ENCODE measurements at places on chromosomes 1 and 21.

- no peak for DNase-seq
Observed at GRCh38 chr1:64514197-64514765, 44.4 kb downstream of the CACHD1 start.

DNA sequence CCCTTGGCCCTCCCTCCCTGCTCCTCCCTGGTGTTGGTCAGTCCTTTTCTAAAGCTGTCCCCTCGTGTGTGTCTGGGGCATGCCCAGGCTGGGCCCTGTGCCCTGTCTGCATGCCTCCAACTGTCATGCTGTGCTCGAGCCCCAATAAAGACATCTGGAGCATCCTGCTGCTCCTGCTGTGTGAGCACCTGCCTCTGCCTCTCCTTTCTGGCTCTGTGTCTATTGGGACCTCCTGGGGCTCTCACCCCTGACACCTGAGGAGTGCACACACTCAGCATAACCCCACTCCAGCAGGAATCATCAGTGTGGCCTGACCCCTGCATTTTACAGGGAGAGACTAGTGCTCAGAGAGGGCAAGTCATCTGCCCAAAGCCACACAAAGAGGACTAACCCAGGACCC is 23.7 kb downstream of the KCNC4 start:
- DNase-seq, result no peak

- no peak for DNase-seq
Observed at GRCh38 chr1:47241114-47242113, 9.4 kb upstream of the TAL1 start.

DNA sequence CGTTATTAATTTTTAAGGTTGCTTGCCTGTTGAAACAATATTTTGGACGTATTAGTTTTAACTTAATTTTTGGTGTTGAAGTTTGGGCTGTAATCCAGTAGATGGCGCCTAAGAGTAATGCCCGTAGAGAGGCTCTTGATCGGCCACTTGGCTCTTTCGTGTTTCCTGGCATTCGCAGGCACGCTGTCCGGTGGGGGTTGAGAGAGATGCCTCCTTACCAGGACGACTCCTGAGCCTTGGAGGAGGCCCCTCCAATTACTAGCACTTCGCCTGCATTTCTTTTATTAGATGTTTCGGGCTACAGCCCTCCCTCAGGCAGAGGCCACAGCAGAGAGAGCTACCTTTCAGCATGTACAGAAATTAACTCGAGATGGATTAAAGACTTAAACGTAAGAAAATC is 12.0 kb downstream of the OR2M4 start:
- no peak for DNase-seq

GRCh38 chr1:47745715-47746609 is 251.2 kb downstream of the TRABD2B start:
- DNase-seq, result no peak

DNA sequence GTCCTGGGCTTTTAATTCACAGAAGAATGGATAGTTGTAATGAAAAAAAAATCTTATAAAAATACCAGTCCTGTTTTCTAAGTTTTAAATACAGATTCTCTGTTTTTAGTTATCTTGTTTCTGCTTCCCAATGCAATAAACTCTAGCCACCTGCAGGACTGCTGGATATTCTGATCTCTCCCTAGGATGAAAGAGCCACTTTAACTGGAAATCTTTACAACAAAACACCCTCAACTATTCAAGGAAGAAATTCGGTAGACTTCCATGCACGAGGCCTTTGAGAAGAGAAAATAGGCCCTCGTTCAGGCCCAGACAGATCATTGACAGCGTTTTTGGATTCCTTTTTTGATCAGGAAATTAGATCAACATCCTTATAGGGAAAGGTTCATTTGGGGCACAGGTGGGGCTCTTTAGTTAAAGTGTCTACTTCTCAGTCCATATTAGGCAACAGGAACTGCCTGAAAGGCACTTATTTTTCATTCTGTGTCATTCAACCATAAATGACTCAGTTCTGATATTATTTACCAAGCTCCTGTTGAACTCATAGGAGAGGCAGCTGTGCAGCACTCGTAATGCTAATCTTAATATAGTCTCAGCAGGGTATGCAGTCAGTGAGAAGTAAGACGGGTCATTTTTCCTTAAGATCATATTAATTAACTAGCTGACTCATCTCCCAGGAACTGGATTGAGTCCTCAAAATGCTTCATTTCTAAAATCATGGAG is 71.1 kb upstream of the ERRFI1 start:
- DNase-seq, result no peak

DNA sequence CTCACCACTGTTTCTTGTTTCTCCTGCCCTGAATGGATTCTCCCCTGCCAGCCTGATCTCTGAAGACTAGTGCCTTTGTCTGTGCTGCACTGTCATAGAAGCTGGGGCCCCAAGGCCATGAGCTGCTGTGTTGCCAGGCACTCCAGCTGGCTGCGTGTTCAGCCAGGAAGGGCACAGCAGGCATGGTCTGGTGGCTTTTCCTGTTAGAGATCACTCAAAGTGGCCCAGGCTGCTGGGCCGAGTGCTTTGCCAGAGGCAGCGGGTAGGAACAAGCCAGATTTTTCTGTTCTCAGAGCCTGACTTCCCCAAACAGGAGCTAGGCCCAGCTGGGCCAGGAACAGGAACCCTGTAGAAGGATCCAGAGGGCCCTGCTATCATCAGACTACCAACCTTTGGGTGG is 5.2 kb downstream of the ADPRS start:
- DNase-seq, result no peak

DNA sequence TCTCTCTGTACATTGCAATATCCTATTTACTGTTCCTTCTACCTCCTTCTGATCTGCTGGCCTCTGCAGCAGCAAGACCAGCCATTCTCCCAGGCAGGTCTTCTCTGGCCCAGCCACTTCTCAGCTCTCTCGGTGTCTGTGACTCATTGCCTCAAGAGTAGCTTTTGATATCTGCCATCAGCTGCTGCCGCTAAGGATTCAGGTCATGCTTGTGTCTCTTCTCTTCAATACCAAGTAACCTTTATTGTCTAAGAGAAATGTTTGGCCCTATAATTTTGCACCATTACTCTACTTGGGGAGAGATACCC is 101.8 kb downstream of the TMEM53 start:
- DNase-seq, result no peak

GRCh38 chr1:100585786-100586185 is 47.8 kb downstream of the GPR88 start:
- DNase-seq, result no peak

GRCh38 chr21:33133892-33134291 is 64.0 kb downstream of the OLIG1 start:
- no peak for DNase-seq

GRCh38 chr1:29757866-29758780 is 521.8 kb downstream of the PTPRU start:
- DNase-seq, result no peak

DNA sequence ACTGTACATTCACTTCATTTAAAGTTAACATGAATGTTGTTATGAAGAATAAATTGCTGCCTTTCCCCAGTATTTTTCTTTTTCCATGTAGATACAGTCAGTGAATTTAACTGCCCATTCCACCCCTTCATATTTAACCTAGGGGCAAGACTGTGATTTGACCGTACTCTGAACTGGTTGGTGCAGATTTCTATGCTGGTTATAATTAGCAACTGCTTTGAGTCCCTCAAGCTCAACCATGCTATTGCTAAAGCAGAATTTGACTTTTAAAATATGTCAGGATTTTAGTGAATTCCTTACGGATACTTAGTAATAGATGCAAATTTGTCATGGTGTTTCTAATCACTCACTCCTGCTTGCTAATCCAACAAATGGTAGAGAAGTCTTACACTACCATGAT is 57.2 kb downstream of the IGSF5 start:
- no peak for DNase-seq

DNA sequence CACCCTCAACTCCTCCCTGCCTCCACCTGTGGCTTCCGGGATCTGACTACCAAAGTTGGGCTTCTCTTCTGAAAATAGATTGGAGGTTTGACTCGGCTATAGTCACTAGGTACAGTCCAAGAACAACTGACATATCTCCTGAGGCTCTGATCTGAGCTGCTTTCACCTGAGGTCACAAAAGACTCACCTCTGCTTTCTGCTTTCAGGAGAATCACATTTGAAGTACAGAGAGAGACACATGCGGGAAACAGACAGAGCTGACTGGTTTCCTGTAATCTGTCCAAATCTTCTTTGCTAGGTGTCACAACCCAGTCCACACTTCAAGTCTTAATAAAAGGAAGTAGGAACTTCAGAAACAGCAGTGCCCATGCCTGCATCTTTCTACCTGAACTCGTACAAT is 245.4 kb upstream of the CHRM3 start:
- DNase-seq, result no peak

DNA sequence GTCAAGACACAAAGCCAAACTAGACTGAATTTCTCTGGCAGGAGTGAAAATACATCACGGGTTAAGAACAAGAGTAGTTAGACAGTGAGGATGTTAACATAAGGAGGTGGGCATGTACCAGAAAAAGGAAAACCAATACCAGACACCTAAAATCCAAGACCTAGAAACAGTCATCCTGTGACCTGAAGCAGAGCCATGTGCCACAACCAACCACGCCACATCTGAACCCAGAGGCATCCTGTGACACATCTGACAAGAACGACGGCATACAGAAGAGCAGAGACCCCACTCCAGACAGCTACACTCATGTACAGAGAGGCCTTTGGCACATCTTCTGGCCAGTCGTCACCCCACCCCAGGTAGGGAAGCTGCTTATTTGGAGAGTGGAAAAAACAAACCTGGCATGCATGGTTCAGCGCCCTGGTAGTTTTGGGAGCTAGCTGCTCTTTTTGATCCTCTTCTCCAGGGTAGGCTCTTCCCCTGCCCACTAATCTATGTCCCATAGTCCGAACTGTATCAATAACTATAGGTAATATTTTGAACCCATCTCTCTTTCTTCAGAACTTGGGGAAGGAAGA is 72.1 kb downstream of the SLC45A1 start:
- DNase-seq, result no peak

- DNase-seq, result no peak
Observed at GRCh38 chr1:47727051-47727696, 270.0 kb downstream of the TRABD2B start.

- no peak for DNase-seq
Observed at GRCh38 chr1:220803401-220804201, 16.9 kb downstream of the MTARC1 start.

DNA sequence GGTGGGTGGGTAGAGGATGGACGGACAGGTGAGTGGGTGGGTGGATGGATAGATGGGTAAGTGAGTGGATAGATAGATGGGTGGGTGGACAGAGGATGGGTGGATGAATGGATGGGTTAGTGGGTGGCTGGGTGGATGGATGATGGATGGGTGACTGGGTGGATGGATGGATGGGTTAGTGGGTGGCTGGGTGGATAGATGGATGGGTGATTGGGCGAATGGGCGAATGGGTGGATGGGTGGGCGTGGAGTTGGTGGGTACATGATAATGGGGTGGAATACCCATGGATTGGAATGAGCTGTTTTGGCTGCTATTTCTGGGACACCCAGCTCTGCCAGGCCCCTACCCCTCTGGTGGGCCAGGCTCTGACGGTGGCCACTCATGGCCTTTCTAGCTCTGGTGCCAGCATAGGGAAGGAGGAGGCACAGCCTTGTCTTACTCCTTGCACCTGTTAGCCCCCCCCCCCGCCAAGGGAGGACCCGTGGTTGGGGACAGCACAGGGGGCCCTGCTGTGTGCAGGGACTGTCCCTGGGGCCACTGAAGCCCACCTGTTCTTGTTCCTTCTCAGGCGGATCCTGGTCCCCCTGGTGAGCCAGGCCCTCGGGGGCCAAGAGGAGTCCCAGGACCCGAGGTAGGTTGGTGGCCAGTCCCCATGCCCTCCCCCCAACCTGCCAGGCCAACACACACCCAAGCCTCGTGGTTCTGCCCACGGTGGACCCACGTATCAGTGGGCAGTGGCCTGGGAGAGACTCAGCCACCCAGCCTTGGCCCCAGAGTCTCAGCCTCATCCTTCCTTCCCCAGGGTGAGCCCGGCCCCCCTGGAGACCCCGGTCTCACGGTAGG is 26.4 kb downstream of the COL6A2 start:
- no peak for DNase-seq

DNA sequence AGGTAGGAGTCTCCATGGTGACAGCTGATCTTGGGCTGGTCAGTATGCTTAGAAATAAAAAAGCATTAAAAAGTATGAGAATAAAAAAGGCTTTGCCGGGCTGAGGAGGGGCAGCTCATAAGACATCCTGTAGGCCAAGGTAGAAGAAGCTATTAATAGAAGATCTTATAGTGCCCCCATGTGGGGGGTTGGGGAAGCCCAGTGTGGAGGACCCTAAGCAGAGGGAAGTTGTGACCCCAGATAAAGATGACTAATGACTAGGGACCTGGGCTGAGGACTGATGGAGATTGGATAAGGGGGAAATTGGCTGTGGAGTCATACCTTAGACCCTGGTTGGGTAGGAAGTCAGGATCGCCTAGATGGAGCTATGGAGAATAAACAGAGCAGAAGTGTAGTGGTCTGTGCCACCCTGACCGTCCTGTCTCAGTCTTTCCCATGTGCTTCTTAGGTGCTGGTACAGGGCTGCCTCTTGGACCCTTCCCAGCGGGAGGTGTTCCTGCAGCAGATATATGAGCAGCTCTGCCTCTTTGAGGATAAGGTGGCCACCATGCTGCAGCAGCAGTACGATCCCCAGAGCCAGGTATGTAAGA is 25.0 kb downstream of the SZT2 start:
- peak; percentile 69 for DNase-seq

- DNase-seq, result no peak
Observed at GRCh38 chr1:46478721-46479485, 10.7 kb upstream of the DMBX1 start.

DNA sequence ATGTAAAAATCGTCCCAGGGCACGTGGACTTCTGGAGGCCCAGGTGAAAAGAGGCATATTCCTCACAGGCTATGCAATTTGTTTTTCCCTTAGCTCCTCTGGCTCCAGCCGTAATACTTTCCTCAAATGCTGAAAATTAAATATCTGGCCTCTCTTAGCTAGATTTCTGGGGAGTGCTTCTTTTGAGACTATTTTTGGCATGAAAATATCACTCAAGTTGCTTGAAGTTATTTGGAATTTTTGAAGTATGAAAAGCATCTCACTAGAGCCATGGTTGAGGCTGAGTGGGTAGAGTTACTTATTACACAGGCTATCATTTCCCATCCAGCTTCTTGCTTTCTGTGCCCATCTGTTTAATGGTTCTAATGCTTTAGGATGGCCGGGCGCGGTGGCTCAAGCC is 59.7 kb downstream of the MYOM3 start:
- DNase-seq, result no peak

GRCh38 chr1:201673093-201673492 is 134.2 kb downstream of the NAV1 start:
- no peak for DNase-seq
